WTC11 (cell line): ENCODE measurements at places on chromosomes 13 and 19. TPM values are rescaled to one million over a fixed set of nuclear protein-coding genes. Genes with fewer than 3 reads are reported as not detected.

The RASGRP4 gene
- 2.5 to 4.1 TPM (median 3.4 TPM) in 3 replicates for total RNA-seq

The LRRC25 gene
- total RNA-seq: 0.07 to 0.31 TPM (median 0.18 TPM) in 3 replicates

The PRSS57 gene
- not detected in 3 replicates for total RNA-seq

GRCh38 chr19:41795031-41795461 is 1.3 kb upstream of the CEACAM3 start:
- H3K36me3 ChIP-seq: no peaks in the 10 kb centered on the region
- no peak overlapping the region for H3K4me3 ChIP-seq
- no peak overlapping the region for H3K27ac ChIP-seq
- DNase-seq: peak; percentile 76
- H3K4me1 ChIP-seq: peaks cover 4% of the 10 kb centered on the region
- peaks cover 11% of the 10 kb centered on the region for H3K27me3 ChIP-seq

GRCh38 chr19:15702534-15702930 is 25.3 kb upstream of the OR10H2 start:
- peaks cover 5% of the 10 kb centered on the region for H3K27me3 ChIP-seq
- H3K36me3 ChIP-seq: peaks cover 38% of the 10 kb centered on the region
- no peak overlapping the region for H3K27ac ChIP-seq
- DNase-seq: no peak
